CD8-positive, alpha-beta memory T cell (primary cell): ENCODE measurements at places on chromosomes 4 and X. TPM values are rescaled to one million over a fixed set of nuclear protein-coding genes. Genes with fewer than 3 reads are reported as not detected.

ARHGAP6 gene
- not detected for total RNA-seq

CWH43 gene
- not detected for total RNA-seq

PHOX2B gene
- not detected for total RNA-seq

ANKRD50 gene
- total RNA-seq = 0.20 TPM

GRCh38 chrX:39144956-39145355 is 343.7 kb downstream of the MID1IP1 start:
- no peak overlapping the region for H3K27ac ChIP-seq
- H3K36me3 ChIP-seq = no peaks in the 10 kb centered on the region
- no peak for DNase-seq
- H3K27me3 ChIP-seq = no peaks in the 10 kb centered on the region

GRCh38 chrX:37677765-37678164 is 7.8 kb upstream of the XK start:
- no peaks in the 10 kb centered on the region for H3K36me3 ChIP-seq
- no peak overlapping the region for H3K27ac ChIP-seq
- H3K4me1 ChIP-seq = no peaks in the 10 kb centered on the region
- no peak for DNase-seq

DNA sequence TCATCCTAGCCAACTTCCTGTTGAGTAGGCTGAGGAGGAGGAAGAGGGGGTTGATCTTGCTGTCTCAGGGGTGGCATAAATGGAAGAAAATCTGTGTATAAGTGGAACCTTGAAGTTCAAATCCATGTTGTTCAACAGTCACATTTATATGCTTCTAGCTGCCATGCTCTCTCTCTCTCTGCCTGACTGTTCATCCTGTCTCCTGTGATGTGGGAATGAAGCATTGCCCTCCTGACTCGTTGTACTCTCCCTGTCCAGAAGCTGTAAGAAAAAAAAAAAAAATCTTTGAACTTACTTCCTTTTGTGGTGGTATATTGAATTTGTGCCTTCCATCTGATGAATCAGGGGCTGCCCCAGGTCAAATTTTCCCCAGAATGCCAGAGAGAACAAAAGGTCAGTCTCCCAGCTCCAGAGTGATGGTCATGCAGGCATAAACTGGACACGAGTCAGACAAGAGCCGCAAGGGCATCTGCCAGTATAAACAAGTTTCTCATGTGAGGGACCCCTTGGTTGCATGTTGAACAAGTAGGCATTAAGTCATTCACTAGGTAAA is 257.0 kb downstream of the IDS start:
- DNase-seq = no peak
- no peak overlapping the region for H3K27ac ChIP-seq
- H3K27me3 ChIP-seq = no peaks in the 10 kb centered on the region
- no peaks in the 10 kb centered on the region for H3K4me1 ChIP-seq

DNA sequence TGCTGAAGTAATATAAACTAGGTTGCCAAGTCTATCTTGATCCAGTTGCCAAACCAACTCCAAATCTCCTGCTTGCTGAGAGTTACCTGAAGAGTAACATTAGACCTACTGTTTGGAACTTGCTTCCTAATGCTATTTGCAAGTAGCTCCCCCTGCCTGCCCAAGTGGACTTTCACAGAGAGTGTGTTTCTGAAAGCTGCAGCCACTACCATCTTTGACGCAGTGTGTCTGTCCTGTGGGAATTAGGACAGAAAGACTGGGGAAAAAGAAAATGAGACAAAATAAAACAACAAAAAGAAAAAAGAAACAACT is 195.0 kb upstream of the HS3ST1 start:
- no peak for DNase-seq
- H3K27me3 ChIP-seq = no peaks in the 10 kb centered on the region
- no peaks in the 10 kb centered on the region for H3K4me1 ChIP-seq
- H3K4me3 ChIP-seq = no peak overlapping the region

DNA sequence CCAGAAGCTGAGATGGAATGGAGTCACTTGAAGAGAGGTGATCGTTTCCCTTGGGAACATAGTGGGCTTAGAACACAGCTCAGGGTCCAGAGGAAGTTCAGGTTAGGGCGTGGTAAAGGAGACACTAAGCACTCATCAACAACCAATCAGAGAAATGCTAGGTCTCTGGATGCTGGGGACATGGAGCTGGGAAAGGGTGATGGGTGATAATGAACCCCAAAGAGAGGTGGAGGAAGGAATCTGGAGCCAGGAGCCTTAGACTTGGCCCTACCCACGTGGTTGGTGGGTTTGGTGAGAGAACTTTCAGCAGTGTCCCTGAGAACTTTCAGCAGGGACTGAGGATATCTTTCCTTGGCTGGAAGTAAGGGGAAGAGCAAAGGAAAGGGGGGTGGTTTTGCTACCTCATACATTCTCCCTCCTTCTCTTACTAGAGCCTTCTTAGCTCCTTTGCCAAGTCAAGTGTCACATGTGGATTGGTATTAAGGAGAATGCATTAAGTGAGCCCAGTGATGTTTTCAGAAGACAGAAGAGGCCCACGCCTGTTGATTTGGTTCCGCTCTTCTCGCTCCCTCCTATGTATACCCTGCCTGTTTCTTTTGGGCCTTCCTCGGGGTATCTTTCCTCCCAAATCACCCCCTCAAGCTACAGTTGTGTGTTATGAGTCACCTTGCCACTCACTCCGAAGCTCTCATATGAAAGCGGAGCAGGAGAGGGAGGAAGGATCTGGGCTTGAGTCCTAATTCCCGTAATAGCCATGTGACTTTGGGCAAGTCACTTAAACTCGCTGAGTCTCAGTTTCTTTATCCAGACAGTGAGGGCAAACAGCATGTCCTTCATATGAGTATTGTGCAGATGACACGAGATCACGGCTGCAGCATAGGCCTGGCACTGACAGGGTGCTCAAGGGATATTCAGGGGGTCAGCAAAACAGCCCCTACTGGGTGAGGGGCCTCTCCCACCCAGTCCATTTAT is 63.1 kb downstream of the TSC22D3 start:
- peak; percentile 53 for DNase-seq
- no peaks in the 10 kb centered on the region for H3K27me3 ChIP-seq
- peak overlapping the region; percentile 99 for H3K27ac ChIP-seq
- no peak overlapping the region for H3K4me3 ChIP-seq
- H3K4me1 ChIP-seq = peaks cover 54% of the 10 kb centered on the region

DNA sequence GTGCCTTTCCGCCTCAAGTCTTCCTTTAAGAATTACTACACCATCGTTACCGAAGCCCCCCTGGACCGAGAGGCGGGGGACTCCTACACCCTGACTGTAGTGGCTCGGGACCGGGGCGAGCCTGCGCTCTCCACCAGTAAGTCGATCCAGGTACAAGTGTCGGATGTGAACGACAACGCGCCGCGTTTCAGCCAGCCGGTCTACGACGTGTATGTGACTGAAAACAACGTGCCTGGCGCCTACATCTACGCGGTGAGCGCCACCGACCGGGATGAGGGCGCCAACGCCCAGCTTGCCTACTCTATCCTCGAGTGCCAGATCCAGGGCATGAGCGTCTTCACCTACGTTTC is 2.2 kb downstream of the PCDH10 start:
- peaks cover 7% of the 10 kb centered on the region for H3K27me3 ChIP-seq
- H3K36me3 ChIP-seq = no peaks in the 10 kb centered on the region
- DNase-seq = no peak
- H3K4me3 ChIP-seq = no peak overlapping the region
- no peak overlapping the region for H3K27ac ChIP-seq

DNA sequence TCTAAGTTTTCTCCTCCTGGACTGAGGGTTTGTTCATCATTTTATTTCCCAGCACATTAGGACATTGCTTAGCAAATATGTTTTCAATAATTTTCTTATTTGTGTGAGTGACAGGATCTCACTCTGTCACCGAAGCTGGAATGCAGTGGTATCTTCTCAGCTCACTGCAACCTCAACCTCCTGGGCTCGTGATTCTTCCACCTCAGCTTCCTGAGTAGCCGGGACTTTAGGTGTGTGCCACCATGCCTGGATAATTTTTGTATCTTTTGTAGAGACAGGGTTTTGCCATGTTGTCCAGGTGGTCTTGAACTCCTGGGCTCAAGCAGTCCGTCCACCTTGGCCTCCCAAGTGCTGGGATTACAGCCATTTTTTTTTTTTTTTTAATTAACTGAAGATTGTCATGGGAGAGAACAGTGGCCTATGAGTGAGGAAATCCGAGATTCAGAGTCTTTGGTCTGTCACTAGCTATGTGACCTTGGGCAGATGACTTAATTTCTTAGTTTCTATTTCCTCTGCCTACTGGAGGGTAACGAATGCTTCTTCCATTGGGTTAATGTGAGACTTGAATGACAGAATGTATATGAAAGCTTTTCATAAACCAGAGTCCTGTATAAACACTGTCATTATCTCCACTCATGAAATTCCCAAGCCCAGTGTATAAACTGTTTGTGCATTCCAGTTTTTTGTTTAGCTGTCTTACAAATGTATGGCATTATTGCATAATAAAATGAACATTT is 23.9 kb downstream of the MOB1B start:
- H3K4me3 ChIP-seq = no peak overlapping the region
- DNase-seq = no peak
- no peak overlapping the region for H3K27ac ChIP-seq
- no peaks in the 10 kb centered on the region for H3K27me3 ChIP-seq
- peaks cover 20% of the 10 kb centered on the region for H3K4me1 ChIP-seq

- no peak for DNase-seq
- H3K4me3 ChIP-seq = no peak overlapping the region
- no peaks in the 10 kb centered on the region for H3K36me3 ChIP-seq
These were observed 17.1 kb downstream of the MSANTD1 start for GRCh38 chr4:3266076-3266475.

DNA sequence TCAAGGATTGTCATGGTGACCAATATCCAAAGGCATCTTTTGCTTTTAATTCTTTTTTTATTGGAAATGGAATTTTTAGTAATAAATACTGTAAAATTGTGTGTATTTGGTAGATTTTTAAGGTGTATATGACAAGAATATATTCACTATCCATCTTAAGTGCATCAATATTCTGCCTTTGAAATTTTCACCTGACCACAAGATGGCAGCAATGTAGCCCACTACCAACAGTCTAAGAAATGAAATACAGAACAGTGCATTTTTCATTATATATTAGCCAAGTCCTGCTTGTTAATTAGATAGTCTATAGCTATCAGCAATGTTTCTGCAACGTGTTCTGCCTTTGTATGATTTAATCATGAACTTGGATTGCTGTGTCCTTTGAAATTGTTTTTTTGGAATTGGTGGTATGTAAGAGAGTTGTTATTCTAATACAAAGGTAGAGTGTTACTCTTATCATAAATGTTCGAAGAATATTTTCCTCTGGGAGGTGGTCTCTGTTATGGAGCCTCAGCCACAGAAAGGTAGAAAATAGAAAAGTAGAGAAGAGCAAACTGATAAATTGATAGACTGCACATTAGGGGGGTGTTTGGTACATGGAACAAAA is 38.2 kb downstream of the HPGDS start:
- H3K4me3 ChIP-seq = no peak overlapping the region
- no peaks in the 10 kb centered on the region for H3K27me3 ChIP-seq
- H3K27ac ChIP-seq = no peak overlapping the region
- H3K36me3 ChIP-seq = no peaks in the 10 kb centered on the region

GRCh38 chr4:161892951-161893350 is 270.8 kb downstream of the FSTL5 start:
- no peaks in the 10 kb centered on the region for H3K27me3 ChIP-seq
- no peak for DNase-seq
- no peak overlapping the region for H3K4me3 ChIP-seq

GRCh38 chrX:24646006-24646405 is 1.1 kb downstream of the PCYT1B start:
- no peak for DNase-seq
- peaks cover 6% of the 10 kb centered on the region for H3K4me1 ChIP-seq
- no peak overlapping the region for H3K4me3 ChIP-seq
- no peaks in the 10 kb centered on the region for H3K36me3 ChIP-seq
- H3K27me3 ChIP-seq = no peaks in the 10 kb centered on the region

DNA sequence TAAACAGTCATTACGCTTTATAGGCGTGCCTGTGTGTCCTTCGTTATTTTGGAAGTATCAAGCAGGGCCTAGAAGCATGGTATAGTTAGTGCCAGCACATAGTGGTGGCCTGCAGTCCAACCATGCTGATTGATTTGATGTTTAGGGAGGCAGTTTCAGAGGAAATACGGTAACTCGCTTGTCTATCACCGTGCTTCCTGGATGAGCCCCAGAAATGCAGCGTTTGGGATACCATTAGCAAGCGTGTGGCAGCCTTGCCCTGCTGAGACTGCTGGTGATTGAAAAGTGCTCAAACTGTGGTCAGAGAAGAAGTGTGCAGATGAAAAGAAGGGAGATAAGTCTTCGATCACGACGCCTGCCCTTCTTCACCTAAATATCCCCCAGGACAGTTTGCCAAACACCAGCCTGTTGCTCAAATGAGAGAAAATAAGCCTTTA is 158.4 kb downstream of the CHIC2 start:
- no peaks in the 10 kb centered on the region for H3K36me3 ChIP-seq
- no peak for DNase-seq
- H3K4me1 ChIP-seq = peaks cover 4% of the 10 kb centered on the region
- no peak overlapping the region for H3K4me3 ChIP-seq
- H3K27me3 ChIP-seq = peaks cover 4% of the 10 kb centered on the region

DNA sequence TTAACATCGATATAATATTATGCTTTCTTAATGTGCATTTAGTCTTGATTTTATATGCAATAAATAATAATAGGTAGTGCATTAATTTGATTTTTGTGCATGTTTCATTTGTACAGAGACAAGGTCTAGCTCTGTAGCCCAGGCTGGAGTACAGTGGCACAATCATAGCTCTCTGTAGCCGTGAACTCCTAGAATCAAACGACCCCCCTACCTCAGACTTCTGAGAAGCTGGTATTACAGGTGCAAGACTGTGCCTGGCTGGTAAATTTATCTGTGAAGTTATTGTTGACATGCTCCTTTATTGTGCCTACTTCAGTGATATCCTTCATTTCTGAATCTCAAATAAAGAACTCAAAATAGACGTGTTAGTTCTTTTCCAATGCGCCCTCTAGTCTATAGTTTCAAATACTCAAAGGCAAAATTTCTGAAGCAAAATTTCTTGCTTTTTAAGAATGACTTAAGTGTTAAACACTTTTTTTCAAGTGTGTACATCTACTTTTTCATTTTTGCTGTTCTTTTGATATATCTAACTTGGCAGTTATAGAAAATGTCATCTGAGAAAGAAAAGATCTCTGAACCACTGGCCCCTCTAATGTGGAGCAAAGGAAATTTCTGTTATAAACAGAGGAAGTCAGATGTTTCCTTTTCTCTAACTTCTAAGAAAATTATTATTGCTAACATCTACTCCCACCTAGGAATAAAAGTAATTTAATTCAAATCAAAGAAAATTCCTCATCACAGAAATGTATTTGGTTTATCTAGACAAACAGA is 28.3 kb upstream of the GUCY1A1 start:
- H3K4me1 ChIP-seq = peaks cover 4% of the 10 kb centered on the region
- no peak overlapping the region for H3K4me3 ChIP-seq
- DNase-seq = no peak
